Activated CD8-positive, alpha-beta T cell treated with anti-CD3 and anti-CD28 coated beads, Interleukin-2, amount 10 ng/mL, durations not matched to agents 7 days and 5 days (primary cell): ENCODE measurements at places on chromosomes 4 and X. TPM values are rescaled to one million over a fixed set of nuclear protein-coding genes. Genes with fewer than 3 reads are reported as not detected.

GRCh38 chrX:68490644-68491043 lies 8.2 kb upstream of the YIPF6 start:
- H3K27ac ChIP-seq: no peak overlapping the region
- H3K27me3 ChIP-seq: peaks cover 3% of the 10 kb centered on the region
- H3K36me3 ChIP-seq: no peaks in the 10 kb centered on the region
- no peak for DNase-seq
- no peak overlapping the region for H3K4me3 ChIP-seq

DNA sequence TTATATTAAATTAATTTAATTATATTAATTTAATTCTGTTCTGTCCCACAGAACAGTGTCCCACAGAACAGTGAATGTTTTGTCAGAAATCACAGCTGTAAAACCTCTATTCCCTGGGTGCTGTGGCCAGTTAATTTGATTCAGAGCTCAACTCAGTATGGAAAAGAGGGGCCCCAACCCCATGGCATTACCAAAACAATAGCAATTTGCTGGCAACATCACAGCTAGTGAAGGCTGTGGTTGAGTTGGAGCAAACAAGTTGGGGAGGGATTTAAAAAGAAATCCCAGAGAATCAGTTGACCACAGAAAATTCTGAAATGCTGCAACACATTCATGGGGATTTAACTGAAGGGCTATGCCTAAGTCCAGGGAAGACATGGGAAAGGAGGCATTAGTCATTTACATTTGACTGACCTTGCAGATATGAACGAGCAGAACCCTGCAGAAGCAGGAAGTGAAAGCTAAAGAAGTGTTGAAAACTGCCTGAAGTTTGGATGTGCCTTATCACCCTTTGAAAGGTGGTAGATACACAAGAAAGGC lies 30.1 kb downstream of the PDHA2 start:
- H3K4me1 ChIP-seq: no peaks in the 10 kb centered on the region
- H3K4me3 ChIP-seq: no peak overlapping the region
- H3K36me3 ChIP-seq: no peaks in the 10 kb centered on the region
- no peak overlapping the region for H3K27ac ChIP-seq

- H3K27ac ChIP-seq: no peak overlapping the region
- H3K36me3 ChIP-seq: no peaks in the 10 kb centered on the region
- no peak for DNase-seq
- no peaks in the 10 kb centered on the region for H3K4me1 ChIP-seq
- no peaks in the 10 kb centered on the region for H3K27me3 ChIP-seq
These were observed 17.2 kb upstream of the GPR173 start for GRCh38 chrX:53031380-53031779.

GRCh38 chr4:147789596-147789995 lies 57.7 kb downstream of the ARHGAP10 start:
- H3K27ac ChIP-seq: no peak overlapping the region
- H3K4me3 ChIP-seq: no peak overlapping the region
- peaks cover 31% of the 10 kb centered on the region for H3K4me1 ChIP-seq
- H3K27me3 ChIP-seq: no peaks in the 10 kb centered on the region
- no peaks in the 10 kb centered on the region for H3K36me3 ChIP-seq
- no peak for DNase-seq

DNA sequence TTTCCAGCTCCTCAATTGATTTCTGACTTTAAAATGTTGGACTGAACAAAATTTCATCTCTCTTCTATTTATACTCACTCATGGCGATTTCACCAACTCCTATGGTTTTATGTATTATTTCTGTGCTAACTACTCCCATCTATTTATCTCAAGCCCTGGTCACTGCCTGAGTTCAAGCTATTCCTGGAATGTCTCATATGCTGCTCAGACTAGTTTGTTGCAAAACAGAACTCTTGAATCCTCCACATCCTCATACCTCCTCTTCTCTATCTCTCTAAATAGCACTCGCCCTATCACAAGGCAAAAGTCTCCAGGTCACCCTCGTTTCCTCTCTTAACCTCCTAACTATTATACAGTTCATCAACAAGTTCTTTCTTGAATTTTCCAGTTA lies 19.0 kb upstream of the DDX60 start:
- DNase-seq: no peak
- H3K4me3 ChIP-seq: no peak overlapping the region
- H3K4me1 ChIP-seq: peaks cover 3% of the 10 kb centered on the region

GRCh38 chrX:54411732-54412131 lies 28.5 kb upstream of the TSR2 start:
- peaks cover 22% of the 10 kb centered on the region for H3K4me1 ChIP-seq
- H3K27ac ChIP-seq: no peak overlapping the region
- H3K27me3 ChIP-seq: peaks cover 31% of the 10 kb centered on the region
- no peaks in the 10 kb centered on the region for H3K36me3 ChIP-seq

- peaks cover 38% of the 10 kb centered on the region for H3K36me3 ChIP-seq
- no peak for DNase-seq
- no peak overlapping the region for H3K4me3 ChIP-seq
- peaks cover 25% of the 10 kb centered on the region for H3K4me1 ChIP-seq
- H3K27me3 ChIP-seq: no peaks in the 10 kb centered on the region
These were observed 11.4 kb downstream of the TMEM165 start for GRCh38 chr4:55407119-55407518.

Gene CTAG1B
- not detected for total RNA-seq

Gene ENAM
- total RNA-seq: not detected

Gene DOK7
- total RNA-seq: not detected

DNA sequence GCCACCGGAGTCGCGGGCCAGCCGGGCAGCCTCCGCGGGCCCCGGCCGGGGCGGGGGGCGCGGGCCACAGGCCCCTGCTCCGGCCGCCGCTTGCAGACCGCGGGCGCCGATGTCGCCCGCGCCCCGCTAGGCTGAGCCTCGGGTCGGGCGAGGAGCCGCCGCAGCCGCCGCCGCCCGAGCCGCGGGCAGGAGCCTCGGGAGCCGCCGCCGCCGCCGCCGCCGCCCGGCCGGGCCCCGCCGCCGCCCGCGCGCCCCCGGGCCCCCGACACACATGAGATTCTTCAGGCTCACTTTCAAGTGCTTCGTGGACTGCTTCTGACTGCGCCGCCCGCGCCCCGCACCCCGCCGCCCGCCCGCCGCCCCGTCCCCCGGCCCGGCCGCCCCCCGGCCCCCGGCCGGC lies 345 bp downstream of the SLC6A8 start:
- no peaks in the 10 kb centered on the region for H3K36me3 ChIP-seq
- no peak for DNase-seq
- H3K4me3 ChIP-seq: no peak overlapping the region
- no peaks in the 10 kb centered on the region for H3K4me1 ChIP-seq
- peaks cover 6% of the 10 kb centered on the region for H3K27me3 ChIP-seq

Gene FGF16
- total RNA-seq: not detected

GRCh38 chr4:98262431-98262830 lies 1.2 kb downstream of the RAP1GDS1 start:
- peaks cover 42% of the 10 kb centered on the region for H3K4me1 ChIP-seq
- peak overlapping the region; percentile 96 for H3K4me3 ChIP-seq
- no peak for DNase-seq
- peaks cover 20% of the 10 kb centered on the region for H3K36me3 ChIP-seq
- H3K27ac ChIP-seq: peak overlapping the region; percentile 93
- no peaks in the 10 kb centered on the region for H3K27me3 ChIP-seq

DNA sequence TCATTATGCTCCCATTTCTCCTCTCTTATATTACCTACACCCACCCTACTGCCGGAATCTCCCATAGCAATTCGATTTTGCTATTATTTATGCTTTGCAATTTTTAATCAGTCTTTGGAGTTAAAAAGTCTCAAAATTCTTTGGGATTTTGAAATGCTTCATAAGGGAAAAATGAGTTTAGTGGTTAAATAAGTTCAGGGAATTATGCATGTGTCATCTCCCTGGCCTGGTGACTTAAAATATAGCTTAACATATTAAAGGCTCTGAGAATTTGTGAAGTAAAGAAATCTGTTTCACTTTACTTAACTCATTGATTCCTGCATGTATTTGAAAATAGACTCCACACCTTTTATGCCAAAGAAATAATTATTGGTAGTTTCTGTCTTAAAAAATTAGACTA lies 185.1 kb upstream of the DIPK2B start:
- H3K27ac ChIP-seq: no peak overlapping the region
- no peak overlapping the region for H3K4me3 ChIP-seq
- H3K27me3 ChIP-seq: no peaks in the 10 kb centered on the region
- no peak for DNase-seq

Gene VGLL1
- not detected for total RNA-seq

GRCh38 chrX:11698702-11699101 lies 33.0 kb upstream of the ARHGAP6 start:
- no peak overlapping the region for H3K4me3 ChIP-seq
- H3K36me3 ChIP-seq: no peaks in the 10 kb centered on the region
- H3K27me3 ChIP-seq: no peaks in the 10 kb centered on the region

GRCh38 chr4:187172340-187172761 lies 448.7 kb upstream of the FAT1 start:
- no peaks in the 10 kb centered on the region for H3K4me1 ChIP-seq
- H3K36me3 ChIP-seq: no peaks in the 10 kb centered on the region
- H3K27me3 ChIP-seq: no peaks in the 10 kb centered on the region
- no peak for DNase-seq
- no peak overlapping the region for H3K4me3 ChIP-seq
- no peak overlapping the region for H3K27ac ChIP-seq

Gene SPANXN3
- total RNA-seq: not detected

DNA sequence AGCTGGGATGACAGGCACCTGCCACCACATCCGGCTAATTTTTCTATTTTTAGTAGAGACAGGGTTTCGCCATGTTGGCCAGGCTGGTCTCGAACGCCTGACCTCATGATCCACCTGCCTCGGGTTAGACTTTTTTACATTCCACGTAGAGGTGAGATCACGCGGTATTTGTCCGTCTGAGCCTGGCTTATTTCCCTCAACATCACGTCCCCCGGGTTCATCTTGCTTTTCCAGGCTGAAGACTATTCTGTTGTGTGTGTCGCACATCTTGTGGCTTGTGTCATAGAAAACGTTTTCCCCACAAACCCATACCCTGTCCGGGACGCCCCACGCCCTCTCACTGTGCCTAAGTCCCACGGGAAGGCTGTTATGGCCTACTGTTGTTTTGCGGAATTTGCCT lies 185.3 kb downstream of the CRLF2 start:
- peak overlapping the region; percentile 7 for H3K27ac ChIP-seq
- DNase-seq: no peak
- no peaks in the 10 kb centered on the region for H3K27me3 ChIP-seq
- no peaks in the 10 kb centered on the region for H3K36me3 ChIP-seq
- H3K4me1 ChIP-seq: peaks cover 20% of the 10 kb centered on the region

DNA sequence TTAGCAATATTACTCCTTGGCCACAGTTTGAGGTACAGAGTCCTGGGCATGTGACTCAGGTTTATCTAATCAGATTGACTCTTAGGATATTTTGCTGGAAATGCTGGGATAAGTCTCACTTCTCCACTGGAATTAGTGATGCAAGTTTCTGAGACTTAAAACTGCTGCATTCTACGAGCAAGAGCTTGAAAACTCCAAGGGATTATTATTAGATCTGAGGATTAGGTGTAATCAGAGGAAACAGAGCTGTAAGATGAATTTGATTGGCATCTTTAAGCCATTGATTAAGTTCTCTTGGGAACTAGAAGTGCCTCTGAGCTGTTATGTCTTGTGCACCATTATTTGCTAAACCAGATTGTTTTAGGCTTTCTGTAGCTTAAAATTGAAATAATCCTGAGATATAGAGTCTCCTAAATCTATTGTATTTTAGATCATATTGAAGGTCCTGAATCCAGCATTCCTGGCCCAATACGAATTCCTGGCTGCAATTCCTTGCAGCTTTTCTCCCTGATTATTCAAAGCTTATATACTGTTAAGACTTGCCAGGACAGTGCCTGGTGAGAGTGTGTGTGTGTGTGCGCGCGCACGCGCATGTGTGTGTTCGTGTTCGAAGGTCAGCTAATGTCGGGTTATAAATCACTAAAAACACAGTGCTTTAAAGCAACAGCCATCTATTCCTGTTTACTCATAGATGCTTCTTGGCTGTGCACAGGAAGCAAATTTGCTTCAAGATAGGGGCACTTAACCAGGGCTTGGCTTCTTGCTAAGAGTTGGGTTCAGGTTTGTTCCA lies 735.1 kb downstream of the STIM2 start:
- no peak for DNase-seq
- no peaks in the 10 kb centered on the region for H3K27me3 ChIP-seq
- H3K4me1 ChIP-seq: no peaks in the 10 kb centered on the region
- no peaks in the 10 kb centered on the region for H3K36me3 ChIP-seq

Gene FGF13
- total RNA-seq: not detected

- DNase-seq: no peak
- no peak overlapping the region for H3K4me3 ChIP-seq
- H3K4me1 ChIP-seq: peaks cover 17% of the 10 kb centered on the region
These were observed 108.0 kb downstream of the LRBA start for GRCh38 chr4:150906987-150907633.

DNA sequence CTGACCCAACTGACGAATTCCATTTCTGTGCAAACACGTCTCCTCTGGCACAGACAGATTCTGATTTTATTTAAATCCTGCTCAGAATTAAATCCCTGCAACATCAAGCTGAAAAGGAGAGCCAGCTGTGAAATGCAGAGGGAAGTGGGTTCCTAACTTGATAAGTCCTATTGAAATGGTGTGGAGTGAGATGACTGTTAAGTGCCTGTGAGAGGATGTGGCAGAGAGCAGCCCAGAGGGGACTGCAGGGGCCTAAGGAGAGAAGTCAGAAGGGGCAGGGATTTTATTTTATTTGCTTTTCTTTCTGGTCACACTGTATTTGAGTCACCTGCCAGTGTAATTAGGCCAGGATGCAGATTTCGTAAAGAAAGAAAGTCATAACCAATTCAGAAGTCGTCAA lies 277.4 kb downstream of the NKX6-1 start:
- no peaks in the 10 kb centered on the region for H3K36me3 ChIP-seq
- no peak overlapping the region for H3K27ac ChIP-seq
- H3K4me1 ChIP-seq: no peaks in the 10 kb centered on the region
- H3K4me3 ChIP-seq: no peak overlapping the region

Gene CXCL6
- not detected for total RNA-seq

DNA sequence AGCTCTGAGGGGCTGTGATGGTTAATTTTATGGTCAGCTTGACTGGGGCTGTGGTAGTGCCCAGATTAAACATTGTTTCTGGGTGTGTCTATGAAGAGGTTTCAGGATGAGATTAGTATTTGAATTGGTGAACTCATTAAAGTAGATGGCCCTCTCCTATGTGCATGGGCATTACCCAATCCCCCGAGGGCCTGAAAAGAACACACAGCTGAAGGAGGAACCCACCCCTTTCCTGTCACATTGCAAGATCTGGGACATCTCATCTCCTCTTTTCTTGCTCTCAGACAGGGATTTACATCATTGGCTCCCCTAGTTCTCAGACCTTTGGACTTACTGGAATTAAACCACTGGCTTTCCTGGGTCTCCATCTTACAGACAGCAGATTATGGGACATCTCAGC lies 29.4 kb upstream of the NDP start:
- no peak overlapping the region for H3K4me3 ChIP-seq
- no peak overlapping the region for H3K27ac ChIP-seq
- no peak for DNase-seq
- H3K4me1 ChIP-seq: no peaks in the 10 kb centered on the region
- H3K27me3 ChIP-seq: peaks cover under 1% of the 10 kb centered on the region
- no peaks in the 10 kb centered on the region for H3K36me3 ChIP-seq

Gene ZNF157
- 0.34 TPM for total RNA-seq
